Hepatocyte (in vitro differentiated cells): ENCODE measurements at places on chromosomes 6 and 20. TPM values are rescaled to one million over a fixed set of nuclear protein-coding genes. Genes with fewer than 3 reads are reported as not detected.

Gene LHFPL5
- 0.10 TPM in 1 of 2 replicates, not detected in the other for polyA plus RNA-seq

Gene CST5
- polyA plus RNA-seq, result 0.68 TPM in 1 of 2 replicates, not detected in the other

Gene ENPP1
- 74.7 and 81.5 TPM in 2 replicates for polyA plus RNA-seq

Gene ZC2HC1B
- polyA plus RNA-seq, result not detected in 2 replicates

Gene EBF4
- polyA plus RNA-seq, result 17.9 and 27.1 TPM in 2 replicates

Gene APOM
- 28.2 and 40.7 TPM in 2 replicates for polyA plus RNA-seq

Gene NRSN1
- polyA plus RNA-seq, result 0.51 TPM in 1 of 2 replicates, not detected in the other

DNA sequence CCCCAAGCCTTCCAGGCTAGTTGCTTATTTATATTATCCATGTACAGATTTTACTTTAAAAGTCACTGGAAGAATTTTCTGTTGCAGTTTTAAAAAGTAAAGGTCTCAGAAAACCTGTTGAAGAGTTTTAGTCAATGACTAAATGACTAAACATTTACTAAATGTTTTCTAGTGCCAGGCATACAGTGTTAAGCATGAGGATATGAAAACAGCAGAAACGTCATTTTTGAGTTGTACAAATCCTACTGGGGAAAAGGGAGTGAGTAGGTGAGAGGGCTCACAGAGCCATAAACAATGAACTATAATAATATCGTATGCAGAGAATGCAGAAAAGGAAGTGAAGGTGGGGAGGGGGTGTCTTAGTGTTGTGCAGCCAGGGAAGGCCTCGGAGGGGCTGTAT, 66.3 kb downstream of the MAN1A1 start:
- H3K4me3 ChIP-seq, result no peak overlapping the region
- no peak for DNase-seq
- H3K4me1 ChIP-seq, result peaks cover 7% of the 10 kb centered on the region
- H3K27me3 ChIP-seq, result no peaks in the 10 kb centered on the region
- H3K27ac ChIP-seq, result no peak overlapping the region
- H3K36me3 ChIP-seq, result no peaks in the 10 kb centered on the region

GRCh38 chr6:113739041-113739655, 118.0 kb upstream of the MARCKS start:
- no peaks in the 10 kb centered on the region for H3K27me3 ChIP-seq
- H3K27ac ChIP-seq, result no peak overlapping the region
- no peaks in the 10 kb centered on the region for H3K36me3 ChIP-seq
- H3K4me1 ChIP-seq, result no peaks in the 10 kb centered on the region

GRCh38 chr20:17822039-17822438, 122.3 kb downstream of the BANF2 start:
- no peaks in the 10 kb centered on the region for H3K36me3 ChIP-seq
- H3K4me1 ChIP-seq, result peaks cover 24% of the 10 kb centered on the region
- DNase-seq, result peak; percentile 83
- no peaks in the 10 kb centered on the region for H3K27me3 ChIP-seq

DNA sequence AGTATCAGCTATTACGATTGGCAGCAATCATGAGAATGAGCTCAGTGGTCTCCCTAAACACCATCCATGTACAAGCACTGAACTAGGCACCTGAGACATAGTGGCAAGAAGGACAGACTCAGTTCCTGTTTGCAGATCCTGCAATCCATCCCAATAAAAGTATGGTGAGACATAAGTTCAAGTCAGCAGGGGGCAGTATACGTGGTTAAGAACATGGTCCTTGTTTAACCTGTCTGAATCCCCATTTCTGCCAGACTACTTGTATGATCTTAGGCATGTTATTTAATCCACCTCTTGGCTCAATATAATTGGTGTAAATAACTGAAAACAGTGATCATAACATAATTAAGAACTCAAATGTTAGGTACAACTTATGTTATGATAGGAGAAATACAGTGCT, 33.2 kb upstream of the PNISR start:
- H3K36me3 ChIP-seq, result no peaks in the 10 kb centered on the region
- H3K27ac ChIP-seq, result no peak overlapping the region
- DNase-seq, result peak; percentile 6
- H3K4me1 ChIP-seq, result no peaks in the 10 kb centered on the region

DNA sequence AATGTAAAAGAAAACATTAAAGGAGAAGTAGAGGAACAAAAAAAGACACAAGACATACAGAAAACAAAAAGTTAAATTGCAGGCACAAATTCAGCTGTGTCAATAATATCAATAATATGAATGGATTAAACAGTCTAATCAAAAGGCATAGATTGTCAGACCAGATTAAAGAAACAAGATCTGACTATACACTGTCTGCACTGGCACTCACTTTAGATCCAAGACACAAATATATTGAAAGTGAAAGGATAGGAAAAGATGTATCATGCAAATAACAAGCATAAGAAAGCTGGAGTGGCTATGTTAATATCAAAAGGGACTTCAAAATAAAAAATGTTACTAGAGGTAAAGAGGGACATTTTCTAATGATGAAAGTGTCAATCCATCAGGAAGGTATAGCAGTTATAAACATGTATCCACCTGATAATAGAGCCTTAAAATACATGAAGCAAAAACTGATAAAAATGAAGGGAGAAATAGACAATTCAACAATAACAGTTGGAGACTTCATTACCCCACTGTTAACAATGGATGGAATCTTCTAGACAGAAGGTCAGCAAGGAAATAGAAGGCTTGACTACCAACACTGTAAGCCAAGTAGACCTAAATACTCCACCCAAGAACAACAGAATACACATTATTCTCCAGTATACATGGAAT, 89.7 kb downstream of the HIVEP1 start:
- no peak overlapping the region for H3K4me3 ChIP-seq
- H3K27ac ChIP-seq, result no peak overlapping the region
- DNase-seq, result no peak
- no peaks in the 10 kb centered on the region for H3K4me1 ChIP-seq
- no peaks in the 10 kb centered on the region for H3K36me3 ChIP-seq

DNA sequence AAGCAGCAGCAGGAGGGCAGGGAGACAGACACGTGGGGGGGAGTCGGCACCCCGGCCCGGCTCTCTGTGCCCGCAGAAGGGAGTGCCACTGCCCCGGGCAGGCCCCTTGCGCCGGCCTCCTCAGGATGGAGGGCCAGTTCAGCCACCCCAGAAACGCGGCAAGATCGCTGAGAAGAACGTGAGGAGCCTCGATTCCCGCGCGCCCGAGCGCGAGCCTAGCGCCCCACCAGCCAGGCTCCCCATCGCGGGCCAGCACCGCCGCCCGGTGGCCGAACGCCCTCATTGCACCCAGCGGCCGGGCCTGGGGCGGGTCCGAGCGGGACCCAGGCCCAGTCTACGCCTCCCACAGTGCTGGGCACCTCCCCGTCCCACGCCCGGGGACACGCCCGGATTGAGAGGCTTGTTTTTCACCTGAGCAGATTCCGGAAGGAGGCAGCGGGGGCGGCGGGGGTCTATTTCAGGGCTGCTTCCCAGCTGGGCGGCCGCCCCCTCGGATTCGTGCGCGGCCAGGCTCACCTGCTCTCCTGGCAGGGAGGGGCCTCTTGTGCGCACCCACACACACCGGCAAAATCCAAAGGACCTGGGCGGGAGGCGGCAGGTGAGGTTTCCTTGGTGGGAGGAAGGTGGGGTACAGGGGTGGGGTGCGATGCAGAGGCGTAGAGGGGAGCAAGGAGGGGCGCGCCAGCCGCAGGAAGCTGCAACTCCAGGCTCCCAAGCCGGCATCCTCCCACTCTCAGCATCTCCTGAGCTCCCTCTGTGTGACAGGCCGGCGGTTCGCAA, 9.0 kb upstream of the GRM4 start:
- H3K27ac ChIP-seq, result no peak overlapping the region
- no peak overlapping the region for H3K4me3 ChIP-seq
- no peaks in the 10 kb centered on the region for H3K4me1 ChIP-seq

DNA sequence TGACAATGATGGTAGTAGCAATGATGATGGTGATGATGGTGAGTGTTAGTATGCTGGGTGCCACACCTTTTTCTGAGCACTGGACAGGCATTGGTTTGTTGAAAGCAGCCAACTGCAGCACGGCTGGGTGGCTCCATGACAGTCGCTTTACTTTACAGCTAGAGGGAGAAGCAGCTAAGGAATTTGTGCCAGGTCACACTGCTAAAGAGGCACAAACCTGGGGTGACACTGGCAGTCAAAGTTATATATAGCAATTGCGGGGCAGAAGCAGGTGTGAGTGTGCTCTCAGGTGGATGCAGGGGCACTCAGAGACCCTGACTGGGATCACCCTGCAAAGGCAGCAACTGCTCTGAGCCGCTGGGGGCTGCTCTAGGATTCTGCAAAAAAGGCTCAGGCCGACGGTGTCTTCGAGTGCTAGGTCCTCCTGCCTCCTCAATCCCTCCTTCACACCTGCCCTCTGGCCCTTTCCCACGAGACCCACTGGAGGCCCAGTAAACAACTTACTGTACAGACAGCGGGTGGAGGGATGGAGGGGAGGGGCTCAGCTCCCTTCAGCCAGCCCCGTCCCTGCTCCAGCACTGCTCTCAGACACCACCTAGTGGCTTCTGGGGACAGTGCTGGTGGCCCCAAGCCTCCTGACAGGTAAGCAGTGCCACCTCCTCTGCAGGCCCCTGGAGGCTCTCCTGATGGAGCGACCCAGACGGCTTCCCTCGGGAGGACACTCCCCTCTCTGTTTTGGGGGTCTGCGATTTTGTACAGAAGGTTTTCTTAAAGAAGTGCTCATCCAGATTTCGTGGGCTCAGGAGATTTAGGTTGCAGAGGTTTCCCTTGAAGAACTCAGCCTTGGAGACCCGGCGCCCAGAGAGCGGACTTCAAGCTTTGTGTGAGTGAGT, 4.4 kb upstream of the RPS21 start:
- H3K27me3 ChIP-seq, result no peaks in the 10 kb centered on the region
- H3K4me3 ChIP-seq, result no peak overlapping the region
- peaks cover 22% of the 10 kb centered on the region for H3K4me1 ChIP-seq

GRCh38 chr6:65229825-65230224, 477.2 kb downstream of the EYS start:
- H3K4me3 ChIP-seq, result no peak overlapping the region
- no peak for DNase-seq
- no peaks in the 10 kb centered on the region for H3K27me3 ChIP-seq
- no peaks in the 10 kb centered on the region for H3K4me1 ChIP-seq

- no peak for DNase-seq
- H3K4me1 ChIP-seq, result peaks cover 3% of the 10 kb centered on the region
- H3K4me3 ChIP-seq, result no peak overlapping the region
- H3K27ac ChIP-seq, result peak overlapping the region; percentile 37
- H3K27me3 ChIP-seq, result no peaks in the 10 kb centered on the region
Measured at GRCh38 chr20:45444050-45444449, 25.5 kb upstream of the WFDC2 start.

- H3K4me1 ChIP-seq, result no peaks in the 10 kb centered on the region
- no peaks in the 10 kb centered on the region for H3K27me3 ChIP-seq
Measured at GRCh38 chr6:19472850-19473249, 364.3 kb upstream of the ID4 start.

DNA sequence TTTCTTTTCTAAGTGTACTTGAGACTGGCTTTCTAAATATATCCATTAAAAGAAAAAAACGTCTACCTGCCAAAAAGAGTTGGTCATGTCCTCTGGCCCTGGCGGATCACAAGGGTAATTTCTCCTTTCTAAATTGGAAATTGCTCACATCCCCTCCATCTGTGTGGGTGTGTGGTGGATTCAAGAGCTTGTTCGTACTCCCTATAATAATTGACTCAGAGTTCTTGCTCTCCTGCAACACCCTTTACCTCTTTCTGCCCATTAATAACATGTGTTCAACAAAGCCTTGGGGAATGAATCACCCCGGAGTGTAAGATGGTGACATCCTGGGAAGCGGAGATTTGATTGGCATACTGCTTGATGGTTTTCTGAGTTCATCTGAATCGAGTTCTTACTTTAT, 263.8 kb downstream of the ALDH8A1 start:
- H3K36me3 ChIP-seq, result no peaks in the 10 kb centered on the region
- H3K4me3 ChIP-seq, result no peak overlapping the region
- DNase-seq, result no peak
- no peaks in the 10 kb centered on the region for H3K27me3 ChIP-seq
- H3K4me1 ChIP-seq, result no peaks in the 10 kb centered on the region
- H3K27ac ChIP-seq, result no peak overlapping the region

GRCh38 chr6:30508890-30509736, 19.8 kb downstream of the HLA-E start:
- H3K27me3 ChIP-seq, result no peaks in the 10 kb centered on the region
- no peak overlapping the region for H3K4me3 ChIP-seq
- no peaks in the 10 kb centered on the region for H3K4me1 ChIP-seq
- DNase-seq, result no peak

DNA sequence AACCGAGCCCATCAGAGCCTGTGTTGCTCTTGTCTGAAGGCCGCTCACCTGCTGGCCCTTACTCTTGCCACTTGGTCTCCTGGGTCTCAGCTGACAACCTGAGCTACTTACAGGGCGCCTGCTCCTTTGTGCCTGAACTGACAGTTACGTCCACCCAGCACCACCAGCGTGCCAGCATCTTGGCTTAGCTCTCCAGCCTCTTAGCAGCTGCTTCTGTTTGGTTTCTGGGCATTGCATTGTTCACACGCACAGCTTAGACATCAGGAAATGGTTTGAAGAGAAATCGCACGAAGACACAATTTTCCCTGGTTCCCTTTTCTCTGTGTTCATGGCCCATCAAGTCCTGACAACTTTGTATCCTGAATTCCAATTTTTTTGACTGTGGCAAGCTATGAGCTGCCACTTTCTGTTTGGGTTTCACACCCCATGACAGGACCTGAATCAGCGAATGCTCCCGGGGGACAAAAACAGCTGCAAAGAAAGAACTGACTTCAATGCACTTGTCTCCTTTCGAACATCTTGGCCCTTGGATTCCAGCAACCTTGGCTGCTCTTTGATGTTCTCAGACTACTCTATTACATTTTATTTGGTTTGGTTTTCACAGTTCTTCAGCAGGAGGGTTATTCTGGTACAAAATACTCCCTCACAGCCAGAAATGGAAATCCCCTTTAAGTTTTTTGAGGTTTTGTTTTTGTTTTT, 45.2 kb upstream of the LY86 start:
- H3K36me3 ChIP-seq, result no peaks in the 10 kb centered on the region
- H3K4me3 ChIP-seq, result no peak overlapping the region
- no peak for DNase-seq
- peaks cover 9% of the 10 kb centered on the region for H3K4me1 ChIP-seq

GRCh38 chr6:139442188-139442671, 67.8 kb upstream of the CITED2 start:
- no peaks in the 10 kb centered on the region for H3K36me3 ChIP-seq
- no peaks in the 10 kb centered on the region for H3K4me1 ChIP-seq
- no peak overlapping the region for H3K4me3 ChIP-seq

GRCh38 chr6:77688649-77689048, 35.8 kb downstream of the MEI4 start:
- H3K36me3 ChIP-seq, result no peaks in the 10 kb centered on the region
- H3K27me3 ChIP-seq, result no peaks in the 10 kb centered on the region
- H3K4me3 ChIP-seq, result no peak overlapping the region
- H3K4me1 ChIP-seq, result no peaks in the 10 kb centered on the region
- no peak overlapping the region for H3K27ac ChIP-seq
- DNase-seq, result no peak

- no peaks in the 10 kb centered on the region for H3K27me3 ChIP-seq
- H3K36me3 ChIP-seq, result no peaks in the 10 kb centered on the region
- H3K27ac ChIP-seq, result no peak overlapping the region
- no peaks in the 10 kb centered on the region for H3K4me1 ChIP-seq
Measured at GRCh38 chr6:168968801-168969200, 284.8 kb downstream of the THBS2 start.

DNA sequence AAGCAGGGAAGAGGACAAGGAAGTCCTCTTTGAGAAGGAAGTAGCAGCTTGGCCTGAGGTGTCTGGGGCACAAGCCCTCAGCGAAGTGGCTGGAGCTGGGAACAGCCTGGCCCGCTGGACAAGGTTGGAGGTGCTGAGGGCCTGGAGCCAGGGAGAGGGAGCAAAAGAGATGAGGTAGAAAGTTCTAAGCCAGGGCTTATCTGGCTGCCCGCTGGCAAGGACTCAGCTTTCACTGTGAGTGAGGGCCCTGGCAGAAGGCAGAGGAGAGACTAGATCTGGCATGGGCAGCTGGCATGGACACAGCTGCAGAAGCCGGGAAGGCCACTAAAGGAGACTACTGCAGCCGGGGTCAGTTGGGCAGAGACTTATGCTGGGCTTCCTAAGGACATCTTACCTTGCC, 21.8 kb upstream of the PCMTD2 start:
- no peaks in the 10 kb centered on the region for H3K36me3 ChIP-seq
- no peak overlapping the region for H3K4me3 ChIP-seq
- peaks cover 8% of the 10 kb centered on the region for H3K4me1 ChIP-seq
